ENCODE measurements at places on chromosomes 7 and 10. TPM values are rescaled to one million over a fixed set of nuclear protein-coding genes. Genes with fewer than 3 reads are reported as not detected.

Gene ADRB1
- total RNA-seq, result 2.1 TPM

Gene AP5Z1
- total RNA-seq, result 33.8 TPM

Gene MYH16
- total RNA-seq, result 0.64 TPM

Gene SCART1
- 0.25 TPM for total RNA-seq

Gene GIMAP4
- total RNA-seq, result 62.7 TPM

Gene OGDHL
- total RNA-seq, result not detected

Gene GIMAP7
- total RNA-seq, result 20.4 TPM

Gene MGAM2
- total RNA-seq, result not detected

Gene SPDYE2
- total RNA-seq, result not detected

Gene HDAC9
- 39.5 TPM for total RNA-seq

Gene CYP26C1
- total RNA-seq, result 0.30 TPM

Measured in mammary microvascular endothelial cell (primary cell).